ENCODE measurements at places on chromosomes 16 and 17.

DNA sequence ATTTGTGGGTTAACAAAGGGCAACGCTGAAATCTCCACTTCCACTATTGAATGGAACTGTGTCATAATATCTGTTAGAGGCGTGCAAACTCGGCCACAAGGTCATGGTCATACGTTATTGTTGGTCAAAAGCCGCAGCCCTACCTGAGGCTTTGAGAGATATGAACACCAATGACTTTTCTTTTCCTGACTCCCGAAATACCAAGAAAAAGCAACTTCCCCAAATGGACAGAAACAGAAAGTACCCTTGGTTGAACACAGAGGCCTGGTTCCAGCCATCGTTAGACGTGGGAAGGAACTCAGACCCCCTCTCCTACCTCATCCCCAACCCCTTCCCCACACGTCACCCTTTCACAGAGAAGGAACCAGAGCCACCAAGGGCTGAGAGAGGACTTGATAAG lies 1.4 kb upstream of the PIK3R5 start:
- no peak for DNase-seq

- DNase-seq, result no peak
Measured at GRCh38 chr17:56291226-56291805, 138.0 kb downstream of the ANKFN1 start.

- no peak for DNase-seq
Measured at GRCh38 chr17:903691-904481, 75.7 kb downstream of the NXN start.

DNA sequence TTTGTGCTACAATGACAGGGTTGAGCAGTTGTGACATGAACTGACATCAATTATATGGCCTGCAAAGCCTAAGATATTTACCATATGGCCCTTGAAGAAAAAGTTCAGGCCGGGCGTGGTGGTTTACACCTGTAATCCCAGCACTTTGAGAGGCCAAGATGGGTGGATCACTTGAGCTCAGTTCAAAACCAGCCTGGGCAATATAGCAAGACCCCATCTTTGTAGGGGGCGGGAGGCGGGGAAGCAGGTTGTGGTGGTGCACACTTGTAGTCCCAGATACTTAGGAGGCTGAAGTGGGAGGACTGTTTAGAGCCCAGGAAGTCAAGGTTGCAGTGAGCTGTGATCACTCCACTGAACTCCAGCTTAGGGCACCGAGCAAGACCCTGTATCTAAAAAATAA lies 48.3 kb downstream of the STH start:
- DNase-seq, result no peak

DNA sequence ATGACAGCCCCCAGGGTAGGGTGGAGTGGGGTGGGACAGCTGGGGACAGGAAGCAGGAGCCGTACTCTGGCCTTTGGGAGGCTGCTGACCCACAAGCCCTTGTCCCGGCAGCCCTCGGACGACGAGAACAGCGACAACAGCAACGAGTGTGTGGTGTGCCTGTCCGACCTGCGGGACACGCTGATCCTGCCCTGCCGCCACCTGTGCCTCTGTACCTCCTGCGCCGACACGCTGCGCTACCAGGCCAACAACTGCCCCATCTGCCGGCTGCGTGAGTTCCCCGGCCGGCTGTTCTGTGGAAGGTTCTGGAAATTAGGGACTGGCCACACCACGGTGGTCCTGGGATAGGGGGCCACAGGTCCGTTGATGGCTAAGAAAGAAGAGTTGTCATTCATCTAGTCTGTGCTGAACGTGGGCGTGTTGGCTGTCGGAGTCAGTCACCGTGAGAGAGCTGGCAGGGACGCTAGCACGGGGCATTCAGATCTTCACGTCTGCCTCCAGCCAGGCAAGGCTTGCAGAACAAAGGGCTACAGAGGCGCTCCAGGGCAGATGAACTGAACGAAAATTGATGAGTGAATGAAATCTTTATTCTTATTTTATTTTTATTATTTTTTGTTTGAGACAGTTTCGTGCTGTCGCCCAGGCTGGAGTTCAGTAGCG lies 19.8 kb upstream of the NUDT16L1 start:
- DNase-seq, result no peak

DNA sequence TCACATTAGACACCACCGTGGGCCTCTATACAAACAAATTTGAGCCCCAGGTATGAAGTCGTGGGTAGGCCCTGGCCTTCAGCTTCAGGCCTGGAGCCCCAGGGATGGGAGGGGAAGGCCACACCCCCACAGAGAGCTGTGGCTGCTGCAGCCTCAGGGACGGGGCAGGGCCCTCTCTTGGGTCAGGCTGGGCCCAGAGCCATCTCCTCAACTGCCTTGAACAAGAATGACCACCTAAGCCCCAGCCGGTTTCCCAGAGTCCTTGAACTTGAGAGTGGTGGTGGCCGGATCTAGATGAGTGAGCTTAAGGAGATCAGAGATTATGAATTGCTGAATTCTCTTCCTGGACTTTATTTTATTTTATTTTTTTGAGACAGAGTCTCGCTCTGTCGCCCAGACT lies 18.6 kb downstream of the SCNN1B start:
- DNase-seq, result no peak

DNA sequence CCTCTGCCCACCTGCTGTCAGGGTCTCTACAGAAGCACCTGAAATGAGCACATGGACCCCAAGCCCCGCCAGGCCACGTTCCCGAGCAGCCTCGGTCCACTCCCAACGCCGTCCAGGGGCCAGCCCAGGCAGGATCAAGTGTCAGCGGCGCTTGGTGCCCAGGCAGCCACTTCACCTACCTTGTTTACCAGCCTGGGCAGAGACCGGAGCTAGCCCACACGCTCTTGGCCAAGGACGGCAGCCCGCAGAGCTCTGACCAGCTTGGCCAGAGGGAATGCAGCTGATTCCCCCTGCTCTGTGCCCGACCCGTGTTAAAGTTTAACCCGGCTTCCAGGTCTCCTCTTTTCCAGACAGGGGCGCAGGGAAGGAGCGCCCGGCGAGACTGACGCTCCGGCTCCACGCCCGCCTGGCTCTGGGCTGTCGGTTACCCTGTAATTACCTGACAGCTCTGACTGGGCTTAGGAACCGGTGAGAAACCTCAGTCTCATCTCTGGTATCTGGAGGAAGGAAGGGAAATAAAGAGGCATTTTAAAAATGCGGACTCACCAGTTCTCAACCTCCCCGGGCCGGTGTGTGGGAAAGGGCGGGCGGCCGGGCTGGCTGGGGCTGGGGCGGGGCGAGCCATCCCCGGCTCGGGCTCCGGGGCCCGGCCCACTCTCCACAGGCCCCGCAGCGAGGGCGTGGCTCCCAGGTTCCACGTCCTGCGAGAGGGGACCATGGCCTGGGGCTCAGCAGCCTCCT lies 4.6 kb downstream of the KIFC3 start:
- peak; percentile 73 for DNase-seq

- DNase-seq, result no peak
Measured at GRCh38 chr17:36188891-36189306, 7.7 kb downstream of the CCL3L1 start.

DNA sequence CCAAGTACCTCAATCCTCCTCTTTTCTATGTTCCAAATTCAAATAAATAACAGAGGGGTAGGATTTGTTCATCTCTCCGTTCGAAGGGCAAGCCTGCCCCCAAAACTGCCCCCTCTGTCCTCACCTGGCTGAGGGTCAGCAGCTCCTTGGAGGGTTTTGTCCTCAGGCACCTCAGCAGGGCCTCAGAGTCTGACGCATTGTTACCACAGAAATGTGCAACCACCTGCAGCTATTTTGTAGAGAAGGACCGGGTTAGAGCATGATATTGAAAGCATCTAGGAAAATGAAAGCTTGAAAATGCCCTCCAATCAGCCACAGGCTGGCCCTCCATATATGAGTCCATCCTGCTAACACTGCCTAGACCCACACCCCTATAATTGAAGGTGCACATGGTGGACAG lies 13.9 kb downstream of the CES5A start:
- no peak for DNase-seq

GRCh38 chr16:19163215-19163614 lies 4.8 kb upstream of the SYT17 start:
- no peak for DNase-seq

DNA sequence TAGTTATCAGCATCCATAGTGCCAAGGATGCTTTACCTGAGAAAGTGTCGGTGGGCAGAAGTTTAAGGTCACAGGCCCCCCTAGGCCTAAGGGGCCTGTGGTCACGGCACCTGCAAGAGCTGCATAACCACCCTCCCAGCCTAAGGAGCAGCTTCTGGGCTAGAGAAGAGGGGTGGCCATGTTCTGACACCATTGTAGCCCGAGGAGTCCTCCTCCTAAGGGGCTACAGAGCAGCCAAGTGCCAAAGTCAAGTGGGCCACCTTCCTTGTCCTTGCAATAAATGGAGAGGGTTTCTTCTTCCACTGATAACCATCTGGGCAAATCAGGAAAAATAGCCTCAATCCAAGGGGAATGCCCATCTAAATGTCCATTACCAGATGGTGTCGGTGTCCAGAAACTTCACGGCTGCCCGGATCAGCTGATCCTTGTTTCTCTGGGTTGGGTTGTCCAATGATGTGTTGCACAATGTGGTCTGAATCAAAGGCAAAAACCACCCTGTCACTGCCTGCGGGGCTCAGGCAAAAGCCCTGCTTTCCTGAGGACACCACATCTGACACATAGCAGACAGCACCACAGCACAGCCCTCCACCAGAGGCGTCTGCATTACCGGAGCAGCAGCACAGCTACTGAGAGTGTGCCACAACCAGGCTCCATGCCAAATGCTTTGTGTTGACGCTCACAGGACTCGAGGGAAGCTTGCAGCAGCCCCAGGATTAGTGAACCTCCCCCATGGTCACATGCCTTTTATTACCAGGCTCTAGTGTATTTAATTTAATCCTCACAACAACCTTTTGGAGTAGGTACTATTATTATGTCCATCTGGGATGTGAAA lies 12.8 kb downstream of the ATPAF2 start:
- peak; percentile 29 for DNase-seq

DNA sequence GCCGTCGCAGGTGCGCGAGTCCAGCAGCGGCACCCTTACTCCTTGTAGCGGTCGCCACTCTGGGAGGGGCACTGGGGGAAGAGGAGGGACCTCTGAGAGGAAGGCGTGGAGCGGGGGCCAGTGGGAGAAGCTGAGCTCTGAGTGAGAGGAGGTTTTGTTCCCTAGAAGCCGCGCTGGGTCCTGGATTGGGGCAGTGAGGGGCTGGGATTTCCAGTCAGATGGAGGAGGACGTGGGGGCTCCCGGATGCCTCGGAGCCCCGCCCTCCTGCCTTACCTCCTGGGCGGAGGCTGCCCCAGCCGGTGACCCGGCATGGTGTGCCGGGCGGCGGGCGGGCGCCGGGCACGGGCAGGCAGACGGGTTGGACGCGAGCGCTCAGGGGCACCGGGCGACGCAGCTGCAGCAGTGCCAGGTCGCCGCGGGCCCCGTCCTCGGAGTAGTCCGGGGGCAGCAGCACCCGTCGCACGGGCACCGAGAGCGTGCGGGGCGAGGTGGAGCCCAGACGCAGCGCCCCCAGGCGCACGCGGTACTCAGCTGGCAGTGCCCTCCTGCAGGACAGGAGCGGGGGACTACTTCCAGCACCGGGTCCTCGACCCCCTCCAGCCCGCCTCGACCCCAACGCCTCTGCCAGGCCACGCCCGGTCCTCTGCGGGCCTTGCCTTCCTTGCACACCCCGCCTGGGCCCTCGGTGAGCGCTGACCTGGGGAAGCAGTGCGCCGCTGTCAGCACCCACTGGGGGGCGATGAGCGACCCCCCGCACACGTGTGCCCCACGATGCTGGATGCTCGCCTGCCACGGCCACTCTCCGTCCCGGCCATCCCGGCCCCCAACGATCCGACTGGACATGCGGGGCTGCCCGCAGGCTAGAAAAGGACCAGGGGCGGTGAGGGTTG lies 2.0 kb downstream of the PRSS33 start:
- DNase-seq, result no peak

DNA sequence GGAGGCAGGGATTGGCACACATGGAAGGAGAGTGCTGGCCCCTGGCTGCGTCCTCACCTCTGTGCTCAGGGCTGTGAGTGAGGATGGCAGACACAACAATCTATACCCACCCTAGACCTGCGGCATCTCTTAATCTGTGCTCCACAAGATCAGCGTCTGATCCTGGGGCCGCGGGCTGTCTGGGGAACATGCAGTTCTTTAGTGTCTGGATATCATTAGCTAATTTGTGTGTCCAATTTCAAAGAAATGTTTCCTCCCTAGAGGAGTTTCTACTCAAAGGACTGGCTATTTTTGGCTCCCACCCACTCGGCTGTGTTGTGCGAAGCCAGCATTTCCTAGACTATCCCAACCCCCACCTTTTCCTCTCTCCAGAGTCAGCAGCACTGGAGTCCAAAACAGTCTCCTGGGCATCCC lies 93.8 kb downstream of the GRIN2A start:
- no peak for DNase-seq

DNA sequence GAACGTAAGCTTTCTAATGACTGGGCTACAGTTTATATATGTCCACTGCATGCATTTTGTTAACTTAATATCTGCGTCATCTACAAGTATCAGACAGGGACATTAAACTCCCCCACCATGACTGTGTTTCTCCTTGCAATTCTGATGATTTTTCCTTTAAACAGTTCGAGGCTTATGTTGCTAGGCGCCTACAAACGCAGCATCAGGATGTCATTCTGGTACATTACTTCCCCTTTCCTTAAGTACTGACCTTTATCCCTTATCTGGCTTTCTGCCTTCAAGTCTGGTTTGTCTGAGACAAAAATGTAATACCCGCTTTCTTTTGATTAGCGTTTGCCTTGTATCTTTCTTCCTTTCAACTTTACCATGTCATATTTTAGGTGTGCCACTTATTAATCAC lies 362.4 kb downstream of the SLC39A11 start:
- DNase-seq, result no peak

DNA sequence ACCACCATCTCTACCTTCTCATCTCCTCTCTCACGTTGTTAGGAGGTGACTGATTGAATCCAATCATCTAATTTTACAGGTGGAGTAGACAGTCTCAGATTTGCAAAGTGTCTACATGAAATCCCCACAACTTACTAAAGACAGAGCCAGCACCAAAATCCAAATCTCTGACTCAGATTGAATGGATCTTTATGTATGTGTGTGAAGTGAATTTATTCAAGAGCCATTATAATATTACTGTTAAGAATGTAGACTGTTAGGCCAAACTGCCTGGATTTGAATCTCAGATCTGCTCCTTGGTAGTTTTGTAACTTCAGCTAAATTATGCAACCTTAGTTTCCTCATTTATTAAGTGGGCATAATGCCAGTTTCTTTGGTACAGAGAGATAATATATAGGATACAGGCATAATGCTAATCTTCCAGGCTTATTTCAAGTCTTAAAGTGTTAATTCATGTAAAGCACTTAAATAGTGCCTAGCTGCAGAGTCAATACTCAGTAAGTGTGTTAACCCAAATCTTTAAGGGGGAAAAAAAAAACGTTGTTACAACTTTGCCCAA lies 12.7 kb downstream of the CNEP1R1 start:
- no peak for DNase-seq

DNA sequence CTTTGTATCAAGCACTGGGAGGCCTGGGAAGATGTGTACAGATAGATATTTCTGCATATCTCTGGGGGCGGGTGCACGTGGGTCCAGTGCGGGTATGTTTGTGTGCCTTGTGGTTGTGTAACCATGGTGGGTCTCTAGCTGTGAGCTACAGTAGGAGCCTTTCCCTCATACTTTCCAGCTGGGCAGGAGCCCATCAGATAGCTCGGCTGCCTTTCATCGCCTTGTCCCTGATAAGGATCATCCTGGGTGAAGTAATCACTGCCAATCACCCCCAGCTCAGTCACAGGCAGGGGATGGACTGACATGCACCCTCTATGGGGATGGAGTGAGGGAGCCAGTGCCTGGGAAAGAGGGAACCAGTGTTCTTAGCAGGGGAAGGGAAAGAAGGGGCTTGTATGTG lies 3.2 kb upstream of the SCRN2 start:
- DNase-seq, result no peak

- peak; percentile 94 for DNase-seq
Measured at GRCh38 chr16:70391881-70392481, 45.3 kb downstream of the DDX19A start.

Data from psoas muscle (tissue), 8 donors.